ENCODE measurements at places on chromosomes 11 and 22.

- DNase-seq: no peak
Measured at GRCh38 chr11:95762534-95762933, 27.0 kb downstream of the FAM76B start.

DNA sequence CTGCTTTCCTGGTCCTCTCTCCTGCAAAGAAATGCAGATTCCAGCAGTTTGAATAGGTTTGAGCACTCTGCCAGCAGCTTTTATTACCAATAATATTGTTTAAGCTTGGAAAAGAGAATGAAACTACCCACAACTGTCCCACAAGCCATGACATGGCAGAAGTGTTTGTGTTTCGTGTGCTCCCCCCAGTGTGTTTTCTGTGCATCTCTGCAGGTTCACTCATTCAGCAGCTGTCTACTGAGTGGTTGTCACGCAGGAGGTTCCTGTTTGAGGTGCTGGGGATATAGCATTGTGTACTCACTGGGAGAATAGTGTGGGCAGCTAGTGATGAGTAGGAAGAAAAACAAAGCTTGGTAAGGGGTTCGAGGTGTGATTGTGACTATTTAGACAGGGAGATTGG lies 55.3 kb upstream of the SUSD2 start:
- no peak for DNase-seq

- no peak for DNase-seq
Measured at GRCh38 chr22:46515208-46516111, 22.0 kb downstream of the CELSR1 start.

DNA sequence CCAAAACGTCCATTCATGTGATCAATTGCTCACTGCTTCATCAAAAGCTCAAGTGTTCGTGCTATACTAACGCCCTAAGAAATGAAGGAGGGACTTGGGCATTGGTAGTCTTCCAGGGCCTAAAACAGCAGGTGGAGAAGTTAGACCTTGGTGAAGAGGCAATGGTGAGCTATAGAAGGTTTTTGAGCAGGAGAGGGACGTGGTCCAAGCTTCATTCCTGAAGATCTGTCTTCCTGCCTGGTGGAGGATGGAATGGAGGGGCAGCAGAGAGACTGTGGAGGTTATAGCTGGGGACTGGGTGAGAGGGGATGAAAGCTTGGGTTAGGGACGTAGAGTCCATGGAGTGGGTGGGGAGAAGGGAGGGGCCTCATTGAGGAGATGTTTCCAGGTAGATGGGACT lies 97.7 kb downstream of the TP53I11 start:
- DNase-seq: no peak

- no peak for DNase-seq
Measured at GRCh38 chr11:124934862-124935547, 842 bp downstream of the HEPACAM start.

GRCh38 chr11:78032090-78032489 lies 9.0 kb upstream of the KCTD14 start:
- no peak for DNase-seq

DNA sequence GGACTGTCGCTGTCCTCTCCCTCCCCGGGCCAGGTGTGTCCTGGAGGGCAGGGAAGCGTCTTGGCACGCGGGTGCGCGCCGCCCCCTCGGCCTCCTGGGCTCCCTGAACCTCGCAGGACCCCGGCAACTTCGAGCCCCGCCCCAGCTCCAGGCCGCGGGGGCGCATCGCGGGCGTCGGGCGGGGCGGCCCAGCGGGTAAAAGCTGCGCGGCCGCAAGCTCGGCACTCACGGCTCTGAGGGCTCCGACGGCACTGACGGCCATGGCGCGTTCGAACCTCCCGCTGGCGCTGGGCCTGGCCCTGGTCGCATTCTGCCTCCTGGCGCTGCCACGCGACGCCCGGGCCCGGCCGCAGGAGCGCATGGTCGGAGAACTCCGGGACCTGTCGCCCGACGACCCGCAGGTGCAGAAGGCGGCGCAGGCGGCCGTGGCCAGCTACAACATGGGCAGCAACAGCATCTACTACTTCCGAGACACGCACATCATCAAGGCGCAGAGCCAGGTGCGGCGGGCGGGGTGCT lies at the start of gene CST6:
TSS of gene CST6 (plus strand) at position 224 of the 519 bp plus-strand sequence. CDS start at position 261, 37 bp downstream.
- no peak for DNase-seq

- no peak for DNase-seq
Measured at GRCh38 chr11:33158596-33159275, 2.5 kb downstream of the CSTF3 start.

DNA sequence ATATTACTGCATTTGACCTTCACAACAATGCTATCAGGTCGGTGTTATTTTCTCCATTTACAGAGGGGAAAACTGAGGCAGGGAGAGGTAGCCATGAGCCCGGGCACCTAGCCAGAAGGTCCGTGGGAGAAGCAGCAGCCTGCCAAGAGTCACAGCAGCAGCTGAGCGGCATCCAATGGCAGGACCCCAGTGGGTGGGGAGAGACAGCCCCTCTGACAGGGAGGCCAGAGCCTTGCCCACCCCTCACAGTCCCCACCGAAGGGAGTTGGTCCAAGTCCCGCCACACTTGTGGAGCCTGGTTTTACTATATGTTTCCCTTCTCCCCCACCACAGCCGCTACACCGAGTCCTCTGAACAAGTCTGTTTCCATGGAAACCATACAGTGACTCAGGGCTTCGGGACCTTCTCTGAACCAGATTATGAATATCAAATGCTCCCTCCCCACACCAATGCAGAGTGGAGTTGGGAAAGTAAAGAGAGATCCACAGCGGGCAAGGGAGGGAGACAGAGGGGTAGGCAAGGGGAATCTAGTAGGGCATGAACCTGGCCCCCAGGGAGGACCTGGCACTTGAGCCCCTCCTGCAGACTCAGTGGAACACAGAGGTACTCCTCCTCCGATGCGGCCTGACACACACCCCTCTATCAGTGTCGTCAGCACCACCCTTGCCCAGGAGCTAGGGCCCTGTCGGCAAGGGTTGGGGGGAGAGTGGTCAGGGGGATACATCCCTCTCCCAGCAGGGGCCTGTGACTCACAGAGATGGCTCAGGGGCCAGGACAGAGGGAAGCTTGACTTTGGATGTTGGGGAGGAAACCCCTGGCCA lies 2.5 kb downstream of the CHST1 start:
- DNase-seq: no peak

GRCh38 chr22:38320605-38321402 lies 3.6 kb upstream of the CSNK1E start:
- DNase-seq: no peak

DNA sequence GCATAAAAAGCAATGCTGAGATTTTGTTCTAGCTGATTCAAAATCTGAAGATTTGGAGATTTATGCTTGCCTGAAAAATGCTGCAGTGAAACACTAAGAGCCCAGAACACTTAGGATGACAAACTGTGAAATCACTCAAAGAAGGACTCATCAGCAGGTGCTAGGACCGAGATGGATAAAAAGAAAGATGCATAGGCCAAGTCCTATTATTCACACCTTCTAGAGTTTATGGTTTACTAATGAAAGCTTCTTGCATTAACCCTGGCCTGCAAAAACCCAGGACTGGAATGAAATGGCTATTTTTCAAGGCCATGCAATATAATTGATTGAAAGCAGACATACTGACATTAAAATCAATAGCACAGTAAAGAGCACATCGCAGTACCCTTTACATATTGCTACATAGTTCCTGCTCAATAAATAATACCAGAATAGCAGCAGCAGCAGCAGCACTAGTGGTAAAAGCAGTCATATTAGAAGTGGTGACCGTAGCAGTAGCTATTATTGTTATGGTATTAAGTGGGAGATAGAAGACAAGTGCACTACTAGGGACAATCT lies 161.7 kb downstream of the RAB38 start:
- no peak for DNase-seq

DNA sequence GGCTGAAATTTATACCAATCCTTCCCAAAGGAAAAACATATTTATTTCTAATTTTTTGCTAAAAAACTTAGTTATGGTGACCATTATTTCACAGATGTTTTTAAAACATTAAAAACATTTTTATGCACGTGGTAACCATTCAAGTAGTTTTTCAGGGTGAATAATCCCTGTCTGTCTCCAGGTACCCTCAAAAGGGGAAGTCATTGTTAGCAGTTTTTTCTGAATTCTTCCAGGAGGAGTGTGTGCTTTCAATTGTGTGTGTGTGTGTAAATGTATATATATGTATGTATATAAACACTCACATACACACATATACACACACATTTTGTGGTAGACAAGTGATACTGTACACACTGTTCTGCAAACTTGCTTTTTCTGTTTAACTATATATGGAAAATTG lies 43.9 kb downstream of the MIAT start:
- DNase-seq: no peak

- no peak for DNase-seq
Measured at GRCh38 chr11:8613036-8613435, 19.0 kb upstream of the STK33 start.

DNA sequence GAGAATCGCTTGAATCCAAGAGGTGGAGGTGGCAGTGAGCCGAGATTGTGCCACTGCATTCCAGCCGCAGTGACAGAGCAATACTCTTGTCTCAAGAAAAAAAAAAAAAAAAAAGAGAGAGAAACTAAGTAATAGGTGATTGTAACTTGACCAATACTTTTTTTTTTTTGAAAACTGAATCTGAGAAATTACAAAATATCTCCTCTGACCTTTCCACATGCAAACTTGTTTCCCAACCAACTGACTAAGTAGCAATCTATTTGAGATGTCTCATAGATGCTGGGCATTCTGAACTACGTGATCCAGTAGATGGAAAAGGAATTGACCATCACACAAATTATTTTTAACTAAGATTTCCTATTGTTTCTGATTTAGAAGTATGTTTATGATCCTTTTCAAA lies 407.3 kb upstream of the CHORDC1 start:
- DNase-seq: no peak

- no peak for DNase-seq
Measured at GRCh38 chr11:117010808-117011540, 87.3 kb downstream of the SIK3 start.

DNA sequence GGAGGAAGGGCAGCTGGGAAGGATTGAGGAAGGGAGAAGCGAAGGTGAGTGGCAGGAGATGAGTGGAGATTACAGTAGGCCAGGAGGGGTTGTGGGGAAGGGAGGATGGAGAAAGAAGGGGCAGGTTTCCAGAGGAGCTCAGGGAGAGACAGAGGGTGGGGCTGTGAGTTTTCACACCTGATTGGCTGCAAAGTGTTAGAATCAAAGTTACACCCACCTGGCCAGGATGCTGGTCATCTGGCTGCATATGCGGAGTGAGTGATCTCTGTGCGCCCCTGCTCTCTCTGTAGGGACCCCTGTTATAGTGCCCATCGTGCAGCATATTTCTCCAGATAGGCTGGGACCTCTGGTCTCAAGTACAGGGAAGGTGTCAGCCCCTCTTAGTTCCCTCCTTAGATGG lies 18.3 kb downstream of the AMPD3 start:
- no peak for DNase-seq

GRCh38 chr11:61709572-61709971 lies 29.4 kb downstream of the DAGLA start:
- no peak for DNase-seq

GRCh38 chr11:106092446-106092845 lies 15.0 kb downstream of the AASDHPPT start:
- DNase-seq: no peak

DNA sequence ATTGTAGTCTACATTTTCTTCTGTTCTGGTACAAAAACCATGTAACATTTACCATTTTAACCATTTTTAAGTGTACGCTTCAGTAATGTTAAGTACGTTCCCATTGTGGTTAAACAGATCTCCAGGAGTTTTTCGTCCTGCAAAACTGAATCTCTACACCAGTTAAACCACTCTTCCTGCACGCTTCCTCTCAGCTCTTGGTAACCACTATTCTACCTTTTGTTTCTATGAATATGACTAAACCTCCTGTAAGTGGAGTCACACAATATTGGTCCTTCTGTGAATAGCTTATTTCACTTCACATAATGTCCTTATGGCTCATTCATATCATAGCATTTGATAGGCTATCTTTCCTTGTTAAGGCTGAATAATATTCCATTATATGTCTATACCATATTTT lies 7.1 kb upstream of the EXT2 start:
- no peak for DNase-seq

GRCh38 chr11:27459191-27459590 lies 13.4 kb downstream of the LGR4 start:
- no peak for DNase-seq

- DNase-seq: no peak
Measured at GRCh38 chr11:27405134-27405533, 42.1 kb upstream of the CCDC34 start.

GRCh38 chr11:123653483-123653826 lies 969 bp downstream of the SCN3B start:
- no peak for DNase-seq

- no peak for DNase-seq
Measured at GRCh38 chr11:34513682-34514449, at the start of gene ELF5. Gene ELF5, minus strand, starts transcription at chr11:34513794. Its CDS starts 8,045 bp downstream, at chr11:34505749.

- DNase-seq: no peak
Measured at GRCh38 chr11:116651098-116651736, 121.6 kb downstream of the BUD13 start.

DNA sequence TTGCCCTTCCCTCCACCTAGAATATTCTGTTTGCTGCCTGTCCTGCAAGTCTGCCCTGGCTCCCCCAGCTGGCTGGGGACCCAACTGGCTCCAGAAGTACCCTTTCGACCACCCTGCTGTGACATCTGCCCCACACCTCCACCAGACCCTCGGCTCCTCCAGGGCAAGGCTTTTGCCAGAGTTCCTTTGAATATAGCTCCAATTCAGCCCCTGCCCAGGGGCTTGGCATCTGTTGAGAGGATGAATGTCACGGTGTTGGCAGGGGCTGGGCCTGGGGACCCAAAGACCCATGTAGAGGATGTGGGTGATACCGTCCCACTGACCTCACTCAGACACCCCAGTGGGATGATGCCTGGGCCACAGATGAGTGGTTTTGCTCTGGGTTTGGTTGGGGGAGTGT lies 4.0 kb downstream of the NLRP6 start:
- no peak for DNase-seq

DNA sequence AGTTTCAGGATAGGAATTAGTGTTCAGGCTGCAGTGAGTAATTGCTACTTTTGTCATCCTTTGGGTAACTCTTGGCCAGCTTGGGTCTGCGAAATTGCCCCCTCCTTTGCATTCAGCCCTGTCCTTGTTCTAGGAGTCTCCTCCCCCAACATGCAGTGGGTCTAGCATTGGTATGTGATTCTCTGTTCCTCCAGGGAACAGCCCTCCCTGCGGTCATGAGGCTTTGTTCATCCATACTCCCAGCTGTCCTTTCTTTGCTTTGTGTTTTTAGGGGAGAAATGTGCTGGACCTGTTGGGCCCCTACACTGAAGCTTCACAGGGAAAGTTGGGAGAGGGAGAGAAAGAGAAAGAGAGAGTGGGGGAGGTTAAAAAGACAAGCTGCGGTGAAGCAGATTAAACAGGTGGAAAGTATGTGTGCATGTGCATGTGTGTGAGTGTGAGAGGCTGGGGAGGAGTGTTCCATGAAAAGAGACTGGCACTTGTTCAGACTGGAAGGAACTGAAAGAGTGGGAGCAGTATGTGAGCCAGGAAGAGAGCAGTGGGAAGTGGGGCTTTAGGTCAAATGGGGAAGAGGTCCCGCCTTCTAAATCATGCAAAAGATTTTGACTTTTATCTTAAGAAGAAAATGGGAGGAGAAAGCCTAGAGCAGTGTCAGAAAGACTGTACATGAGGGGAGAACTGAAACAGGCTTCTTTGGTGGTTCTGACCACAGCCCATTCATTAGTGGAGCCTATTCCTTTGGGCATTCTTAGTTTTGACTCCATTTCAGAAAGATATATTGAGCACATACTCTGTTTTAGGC lies 17.9 kb upstream of the SESN3 start:
- DNase-seq: no peak

- no peak for DNase-seq
Measured at GRCh38 chr11:116078101-116078591, 573.9 kb upstream of the CADM1 start.
